MCF 10A (cell line): ENCODE measurements at places on chromosomes 16 and 17.

DNA sequence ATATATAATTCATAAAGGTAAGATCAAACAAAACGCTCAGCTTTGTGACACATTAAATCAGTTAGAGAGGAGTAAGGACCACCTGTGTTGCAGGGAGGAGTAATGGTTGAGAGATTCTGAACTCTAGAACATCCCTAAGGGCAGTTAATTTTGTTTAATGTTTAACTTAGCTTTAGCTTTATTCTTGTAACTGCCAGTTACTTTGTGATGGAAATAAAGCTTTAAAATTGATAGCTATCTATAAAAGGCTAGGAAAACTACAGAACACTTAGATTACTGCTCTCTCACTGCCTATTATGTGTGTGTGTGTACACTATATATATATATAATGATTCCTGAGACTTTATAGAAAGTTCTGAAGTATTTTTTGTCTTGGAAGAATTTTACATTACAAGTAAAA is 37.8 kb downstream of the PTRH2 start:
- no peak for DNase-seq

DNA sequence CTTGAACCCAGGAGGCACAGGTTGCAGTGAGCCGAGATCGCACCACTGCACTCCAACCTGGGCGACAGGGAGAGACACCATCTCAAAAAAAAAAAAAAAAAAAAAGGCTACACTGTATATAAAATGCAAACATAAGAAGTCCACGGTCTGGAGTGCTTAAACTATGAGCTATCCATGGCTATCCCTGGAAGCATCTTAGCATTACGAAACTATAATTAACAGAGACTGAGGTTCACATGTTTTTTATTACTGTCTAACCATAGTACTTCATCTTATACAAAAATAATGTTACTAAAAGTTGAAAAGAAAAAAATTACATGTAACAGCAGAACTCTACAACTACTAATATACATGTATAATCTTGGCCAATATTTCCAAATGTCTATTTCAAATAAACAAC is 32.8 kb downstream of the HELZ start:
- DNase-seq: no peak

- DNase-seq: no peak
Observed at GRCh38 chr17:8875436-8875835, 8.0 kb upstream of the PIK3R6 start.

- DNase-seq: no peak
Observed at GRCh38 chr16:9843424-9844018, 338.7 kb downstream of the GRIN2A start.

- no peak for DNase-seq
Observed at GRCh38 chr16:11465675-11466074, 120.4 kb downstream of the RMI2 start.

DNA sequence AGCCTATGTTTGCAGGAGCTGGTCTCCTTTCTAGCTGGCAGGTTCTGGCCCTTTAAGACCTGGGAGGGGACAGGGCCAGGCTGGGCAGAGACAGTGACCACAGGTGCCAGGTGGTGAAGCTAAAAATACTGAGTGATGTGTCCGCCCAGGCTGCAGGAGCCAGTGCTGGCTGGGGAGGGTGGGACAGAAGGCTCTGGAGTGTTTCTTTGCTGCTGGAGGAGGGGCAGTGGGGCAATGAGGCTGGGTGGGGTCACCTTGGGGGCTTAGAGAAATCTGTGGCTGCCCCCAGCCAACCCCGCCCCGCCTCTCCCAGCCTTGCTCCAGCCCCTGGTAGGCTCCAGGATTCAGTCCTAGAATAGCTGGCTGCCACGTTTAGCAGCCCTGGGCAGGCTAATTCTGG is 30.4 kb upstream of the SBK1 start:
- no peak for DNase-seq

DNA sequence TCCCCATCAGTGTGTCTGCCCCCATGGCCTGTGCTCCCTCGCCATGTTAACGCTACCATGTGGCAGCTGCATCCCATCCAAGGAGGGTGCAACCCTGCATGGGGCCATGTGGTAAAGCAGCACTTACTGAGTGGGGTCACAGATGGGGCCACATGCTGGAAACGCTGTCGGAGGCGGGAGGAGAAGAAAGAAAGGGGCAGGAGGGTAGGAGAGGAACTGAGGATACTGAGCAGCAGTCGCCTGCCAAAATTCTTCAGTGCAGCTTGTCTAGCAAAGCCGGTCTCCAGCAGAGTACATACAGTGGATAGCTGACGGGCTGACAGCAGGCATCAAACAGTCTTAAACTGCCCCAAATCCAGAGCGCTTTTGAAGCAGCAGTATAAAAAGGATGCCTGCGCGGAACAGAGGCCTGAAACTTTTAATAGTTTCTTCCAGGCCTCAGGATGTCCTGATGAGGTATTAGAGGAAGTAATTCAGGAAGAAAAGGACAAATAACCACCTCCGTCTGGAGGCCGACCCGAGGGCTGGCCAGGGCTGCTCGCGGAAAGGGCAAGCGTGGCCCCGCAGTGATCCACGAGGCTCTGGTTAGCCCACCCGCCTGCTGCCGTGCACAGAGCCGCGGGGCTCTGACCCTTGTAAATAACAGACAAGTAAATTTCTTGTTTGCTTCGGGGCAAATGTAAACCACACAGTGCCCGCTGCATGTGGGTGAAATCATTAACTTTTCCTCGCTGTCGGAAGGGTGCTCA is 149.0 kb downstream of the CCDC182 start:
- DNase-seq: no peak

GRCh38 chr16:66206363-66206762 is 160.1 kb upstream of the CDH5 start:
- DNase-seq: no peak

- DNase-seq: no peak
Observed at GRCh38 chr17:45200701-45201100, 21.0 kb upstream of the FMNL1 start.

DNA sequence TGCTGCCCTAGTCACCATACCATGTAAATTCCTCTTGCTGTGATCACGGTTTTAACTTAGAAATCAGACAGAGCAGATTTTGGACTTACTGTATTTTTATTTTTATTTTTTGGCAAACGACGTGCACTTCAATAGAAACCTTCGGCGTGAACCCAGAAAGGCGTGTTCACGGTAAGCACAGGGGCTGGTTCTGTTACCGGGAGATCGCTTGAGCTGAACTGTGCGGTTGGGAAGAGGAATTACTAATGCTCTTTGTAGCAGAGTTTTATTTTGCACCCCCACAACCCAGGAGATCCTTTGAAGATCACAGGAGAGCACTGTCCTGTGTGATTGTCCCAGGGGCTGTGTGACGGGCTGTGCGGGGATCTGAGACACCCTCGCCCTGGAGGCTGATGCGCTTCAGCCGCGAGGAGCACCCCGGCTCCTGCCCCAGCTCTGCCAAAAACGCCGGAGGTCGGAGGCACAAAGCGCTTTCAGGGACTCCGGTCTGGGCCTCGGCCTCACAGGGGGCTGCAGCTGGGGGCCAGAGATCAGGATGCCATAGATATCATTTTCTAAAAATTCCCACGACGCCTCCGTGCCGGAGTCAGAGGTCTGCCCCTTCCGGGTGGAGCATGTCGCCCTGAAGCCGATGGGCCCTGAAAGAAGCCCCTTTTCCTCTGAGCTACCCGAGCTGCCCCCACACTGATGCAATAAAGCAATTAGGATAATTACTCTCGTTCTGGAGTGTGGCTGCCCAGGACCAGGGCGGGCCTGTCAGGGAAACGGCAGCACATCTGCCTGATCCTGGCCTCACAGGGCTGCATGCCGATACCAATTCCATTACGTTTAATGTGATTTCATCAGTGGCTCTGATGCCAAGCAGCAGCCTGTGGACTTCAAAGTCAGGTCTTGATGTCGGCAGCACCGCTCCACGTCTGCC is 71.8 kb downstream of the LMF1 start:
- no peak for DNase-seq

GRCh38 chr16:57127836-57128235 is 35.5 kb downstream of the CPNE2 start:
- no peak for DNase-seq

DNA sequence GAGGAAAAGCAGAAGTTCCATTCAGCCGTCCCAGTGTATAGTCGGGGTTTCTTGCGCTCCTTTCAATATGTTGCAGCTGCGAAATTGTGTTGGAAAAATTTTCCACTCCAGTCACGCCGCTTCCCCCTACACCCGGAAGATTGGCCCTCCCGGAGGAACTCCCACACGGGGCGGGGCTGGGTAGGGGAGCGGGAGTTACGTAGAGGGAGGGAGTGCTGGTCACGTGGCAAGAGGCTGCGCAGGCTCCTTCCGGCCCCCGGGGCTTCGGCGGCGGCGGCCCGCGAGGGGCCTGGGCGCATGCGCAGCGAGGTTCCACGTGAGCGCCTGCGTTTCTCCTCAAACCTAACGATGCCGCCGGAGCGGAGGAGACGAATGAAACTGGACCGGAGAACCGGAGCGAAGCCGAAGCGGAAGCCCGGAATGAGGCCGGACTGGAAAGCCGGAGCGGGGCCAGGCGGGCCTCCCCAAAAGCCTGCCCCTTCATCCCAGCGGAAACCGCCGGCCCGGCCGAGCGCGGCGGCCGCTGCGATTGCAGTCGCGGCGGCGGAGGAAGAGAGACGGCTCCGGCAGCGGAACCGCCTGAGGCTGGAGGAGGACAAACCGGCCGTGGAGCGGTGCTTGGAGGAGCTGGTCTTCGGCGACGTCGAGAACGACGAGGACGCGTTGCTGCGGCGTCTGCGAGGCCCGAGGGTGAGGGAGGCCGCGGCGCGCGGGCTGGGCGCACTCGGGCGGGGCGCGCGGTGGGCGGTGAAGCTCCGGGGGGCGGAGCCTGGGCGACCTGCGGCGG is at the start of gene UTP18:
UTP18 (plus strand) TSS at position 310 of the 787 bp plus-strand sequence; CDS start at position 349, 39 bp downstream.
- peak; percentile 97 for DNase-seq

- DNase-seq: no peak
Observed at GRCh38 chr16:74561626-74562025, 45.3 kb downstream of the GLG1 start.

DNA sequence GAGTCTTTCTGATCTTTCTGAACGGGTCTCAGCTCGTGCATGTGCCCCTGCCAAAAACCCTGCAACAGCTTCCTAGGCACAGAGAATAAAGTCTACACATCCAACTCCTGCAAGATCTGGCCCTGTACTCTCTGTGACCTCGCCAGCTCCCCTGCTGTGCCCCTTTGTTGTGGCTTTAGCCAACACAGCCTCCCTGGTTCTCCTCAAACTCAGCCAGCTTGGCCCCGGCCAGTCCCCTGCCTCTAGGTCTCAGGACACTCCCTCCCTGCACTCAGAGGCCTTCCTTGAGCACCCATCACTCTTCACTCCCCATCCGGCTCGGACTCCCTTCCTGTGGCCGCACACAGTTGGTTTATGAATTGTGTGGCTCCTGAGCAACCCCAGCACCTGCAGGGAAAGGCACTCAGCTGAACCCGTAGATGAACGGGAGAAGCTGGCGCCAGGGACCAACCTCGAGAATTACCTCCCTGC is 1.4 kb downstream of the CEP131 start:
- no peak for DNase-seq

DNA sequence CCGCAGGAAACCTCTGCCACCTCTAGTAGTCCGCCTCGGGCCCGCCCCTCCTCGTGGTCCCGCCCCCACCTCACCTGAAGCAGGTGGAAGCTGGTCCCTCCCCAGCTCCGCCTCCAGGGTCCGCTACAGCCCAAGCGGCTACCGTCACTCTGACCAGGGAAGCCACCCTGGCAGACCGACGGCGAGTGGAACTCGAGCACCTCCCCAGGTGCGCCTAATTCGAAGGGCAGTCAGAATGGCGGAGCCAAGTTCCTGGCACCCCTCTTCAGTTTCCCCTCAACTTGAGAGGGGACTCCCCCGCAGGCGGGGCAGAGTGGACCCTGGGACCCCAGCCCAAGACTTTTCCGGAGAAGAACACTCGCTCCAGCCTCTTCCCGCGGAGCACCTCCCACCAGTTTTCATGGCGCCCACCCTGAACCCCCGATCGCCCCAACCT is 507 bp downstream of the FHOD1 start:
- DNase-seq: no peak

- no peak for DNase-seq
Observed at GRCh38 chr16:4803401-4803844, 990 bp upstream of the ROGDI start.

GRCh38 chr17:66281661-66282369 is 20.6 kb upstream of the PRKCA start:
- no peak for DNase-seq

GRCh38 chr17:21288571-21289017 is 4.1 kb downstream of the MAP2K3 start:
- no peak for DNase-seq

DNA sequence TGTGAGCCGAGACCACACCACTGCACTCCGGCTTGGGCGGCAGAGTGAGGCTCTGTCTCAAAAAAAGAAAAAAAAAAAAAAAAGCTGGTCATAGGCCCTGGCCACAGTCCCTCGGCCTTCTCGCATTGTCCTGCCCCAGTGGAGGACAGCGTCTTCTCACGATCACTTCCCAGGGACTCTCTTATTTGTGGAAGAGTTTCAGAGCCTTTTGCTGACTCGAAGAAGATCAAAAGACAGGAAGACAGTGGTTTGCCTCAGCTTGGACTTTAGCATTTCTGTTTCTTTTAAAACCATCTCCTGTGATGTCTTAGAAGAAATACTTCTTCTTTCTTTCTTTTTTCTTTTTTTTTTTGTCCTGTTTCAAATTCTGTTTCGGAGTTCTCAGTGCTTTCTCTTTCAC is 210.0 kb downstream of the FTO start:
- no peak for DNase-seq

DNA sequence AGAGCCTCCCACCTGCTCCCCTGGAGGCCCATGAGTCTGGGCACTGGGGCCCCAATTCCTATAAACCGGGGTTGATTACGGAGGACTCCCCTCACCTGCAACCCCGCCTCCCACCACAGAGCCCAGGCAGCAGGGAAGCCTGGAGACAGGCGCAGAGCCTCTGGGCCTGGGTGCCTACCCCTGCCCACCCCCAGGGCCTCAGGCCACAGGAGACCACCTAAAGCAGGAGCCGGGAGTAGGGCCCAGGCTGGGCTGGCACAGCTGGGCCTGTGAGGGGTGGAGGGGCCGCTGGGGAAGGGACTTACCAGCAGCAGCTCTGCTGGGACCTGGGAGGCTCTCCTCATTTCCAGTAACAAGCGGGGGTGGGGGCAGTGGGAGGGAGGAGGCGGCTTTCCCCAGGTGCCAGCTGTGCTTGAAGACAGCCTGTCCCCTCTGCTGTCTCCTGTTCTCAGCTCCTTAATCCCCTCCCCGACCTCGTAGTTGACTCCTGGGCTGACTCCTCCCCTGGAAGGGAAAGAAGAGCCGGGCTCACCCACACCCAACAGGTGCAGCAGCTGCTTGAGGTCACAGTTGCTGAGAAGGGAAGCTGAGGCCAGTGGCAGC is 46.8 kb downstream of the TMEM235 start:
- DNase-seq: no peak
